NCI-H1694 treated with DMSO at 0.1 percent for 48 hours (cell line): ENCODE measurements at places on chromosomes 1 and 21.

- no peak for DNase-seq
Measured at GRCh38 chr1:99992044-99992722, 22.4 kb downstream of the SLC35A3 start.

DNA sequence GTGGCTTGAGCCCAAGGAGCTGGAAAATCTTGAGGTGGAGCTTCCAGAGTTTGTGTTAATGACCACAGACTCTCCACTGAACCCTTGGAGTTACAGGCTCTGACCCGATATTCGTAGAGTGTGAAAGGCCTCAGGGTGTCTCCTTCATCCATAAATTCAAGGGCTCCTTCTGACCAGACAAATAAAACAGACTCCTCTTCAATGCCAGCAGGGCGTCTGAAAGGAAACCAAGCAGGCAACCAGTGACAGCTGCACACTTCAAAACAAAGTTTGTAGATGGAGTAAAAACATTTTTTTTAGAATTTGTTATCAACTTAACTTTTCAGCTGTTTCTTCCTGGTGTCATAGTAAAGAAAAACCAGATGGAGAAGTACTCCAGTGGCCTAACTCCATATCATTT lies 161.1 kb downstream of the KCTD3 start:
- DNase-seq = no peak

GRCh38 chr21:43593078-43593477 lies 66.2 kb downstream of the HSF2BP start:
- DNase-seq = no peak

GRCh38 chr1:167924543-167925231 lies 10.8 kb upstream of the ADCY10 start:
- no peak for DNase-seq

DNA sequence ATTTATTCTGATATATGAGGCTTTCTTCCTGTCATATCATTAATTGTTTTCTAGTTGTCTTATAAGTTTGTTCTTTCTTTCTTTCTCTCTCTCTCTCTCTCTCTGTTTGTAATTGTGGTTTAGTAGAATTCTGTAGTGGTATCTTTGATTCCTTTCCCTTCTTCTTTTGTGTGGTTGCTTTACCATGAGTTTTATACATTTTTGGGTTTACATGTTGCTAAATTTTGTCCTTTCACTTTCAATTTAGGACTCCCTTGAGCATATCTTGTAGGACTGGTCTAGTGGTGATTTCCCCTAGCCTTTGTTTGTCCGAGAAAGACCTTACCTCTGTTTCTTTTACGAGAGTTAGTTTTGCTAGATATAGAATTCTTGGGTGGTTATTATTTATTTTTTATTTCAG lies 162.3 kb upstream of the CHRM3 start:
- DNase-seq = no peak

GRCh38 chr1:55215194-55216021 lies at the start of gene USP24:
USP24 (minus strand) TSS chr1:55215364; CDS start chr1:55215113, 251 bp downstream.
- DNase-seq = peak; percentile 57

GRCh38 chr1:20819818-20820217 lies 32.7 kb upstream of the HP1BP3 start:
- no peak for DNase-seq

DNA sequence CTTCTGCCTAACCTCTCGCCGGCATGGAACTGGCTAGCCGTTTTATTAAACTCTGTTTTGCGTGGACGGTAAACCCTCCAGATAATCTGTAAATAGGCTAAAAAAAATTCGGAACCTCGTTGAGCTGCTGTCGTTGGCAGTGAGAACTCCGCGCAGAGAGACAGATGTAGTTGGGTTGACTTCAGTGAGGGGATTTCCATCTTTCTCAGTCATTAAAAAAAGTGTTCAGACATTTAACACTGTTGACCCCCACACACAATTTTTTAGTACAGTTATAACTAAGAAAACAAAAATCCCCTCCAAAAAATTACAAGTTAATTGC lies 464 bp downstream of the PARK7 start:
- no peak for DNase-seq

- DNase-seq = no peak
Measured at GRCh38 chr1:234139966-234140365, 233.3 kb upstream of the COA6 start.

GRCh38 chr1:15538771-15539170 lies 12.1 kb downstream of the DNAJC16 start:
- DNase-seq = peak; percentile 12

DNA sequence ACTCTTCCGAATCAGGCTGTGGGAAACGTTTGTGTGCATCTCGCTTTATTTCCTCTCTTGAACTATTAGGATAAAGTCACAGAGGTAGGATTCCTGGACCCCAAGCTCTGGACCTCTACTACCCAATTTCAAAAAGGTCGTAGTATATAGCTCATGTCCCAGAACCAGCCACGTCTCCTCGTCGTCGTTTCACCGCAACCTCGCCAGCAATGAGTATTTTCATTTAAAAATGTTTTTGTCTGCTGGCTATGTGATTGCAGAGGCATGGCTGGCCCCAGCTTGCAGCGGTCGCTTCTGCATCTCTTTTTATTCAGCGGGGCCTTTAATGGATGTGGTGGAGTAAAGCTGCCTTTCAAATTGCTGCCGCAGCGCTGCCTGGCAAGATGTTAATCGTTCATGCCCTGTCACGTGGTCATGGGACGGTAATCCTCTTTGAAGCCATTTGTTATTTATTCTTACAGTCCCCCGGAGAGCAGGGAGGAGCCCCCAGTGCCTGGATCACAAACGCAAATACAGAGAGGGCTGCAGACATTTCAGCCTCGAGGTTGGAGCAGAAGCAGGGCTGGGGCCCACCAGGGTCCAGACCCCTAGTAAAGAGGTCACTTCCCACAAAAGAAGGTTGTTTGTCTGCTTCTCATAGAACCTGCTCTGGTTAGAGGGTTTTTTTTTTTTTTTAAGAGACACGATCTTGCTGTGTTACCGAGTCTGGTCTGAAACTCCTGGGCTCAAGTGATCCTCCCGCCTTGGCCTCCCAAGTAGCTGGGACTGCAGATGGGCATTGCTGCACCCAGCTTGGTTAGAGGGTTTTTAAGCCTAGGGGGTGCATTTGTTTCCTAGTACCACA lies 11.6 kb upstream of the NPHP4 start:
- DNase-seq = no peak

DNA sequence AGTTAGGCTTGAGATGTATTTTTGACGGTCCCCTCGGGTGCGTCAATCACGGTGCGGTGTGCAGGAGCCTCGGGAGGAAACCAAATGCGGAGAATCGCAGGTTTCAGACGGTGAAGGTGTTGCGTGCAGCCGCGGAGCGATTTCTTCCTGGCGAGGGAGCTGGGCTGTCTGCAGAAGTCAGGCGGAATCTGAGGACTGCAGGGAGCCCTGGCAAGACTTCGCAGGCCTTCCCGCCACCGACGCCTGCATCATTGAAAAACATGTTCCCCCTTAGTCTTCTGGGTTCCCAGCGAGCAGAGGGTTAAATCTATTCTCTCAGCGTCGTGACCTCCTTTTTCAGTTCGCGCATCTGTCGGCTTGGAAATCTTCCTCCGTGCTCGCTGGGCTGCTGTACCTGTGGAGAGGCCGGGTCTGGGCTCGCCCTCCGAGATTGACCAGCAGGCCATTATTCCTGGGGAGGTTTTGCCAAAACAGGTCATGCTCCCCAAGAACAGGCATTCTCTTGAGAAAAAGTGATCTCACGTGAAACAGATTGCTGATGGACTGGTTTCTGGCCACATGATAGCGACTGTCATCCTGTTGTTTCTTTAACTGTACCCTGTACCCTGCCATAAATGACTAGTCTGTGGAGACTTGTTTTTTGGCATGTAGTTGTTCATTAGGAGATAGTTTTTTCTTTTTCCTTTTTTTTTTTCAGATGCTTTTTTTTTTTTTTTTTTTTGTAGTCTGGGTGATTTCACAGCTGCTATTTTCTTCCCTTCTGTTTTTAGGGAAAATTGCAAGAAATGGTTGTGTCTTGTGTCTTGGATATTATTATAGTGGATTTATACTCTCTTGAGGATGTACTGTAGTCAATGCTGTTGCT lies 894 bp downstream of the EPB41 start:
- peak; percentile 30 for DNase-seq

DNA sequence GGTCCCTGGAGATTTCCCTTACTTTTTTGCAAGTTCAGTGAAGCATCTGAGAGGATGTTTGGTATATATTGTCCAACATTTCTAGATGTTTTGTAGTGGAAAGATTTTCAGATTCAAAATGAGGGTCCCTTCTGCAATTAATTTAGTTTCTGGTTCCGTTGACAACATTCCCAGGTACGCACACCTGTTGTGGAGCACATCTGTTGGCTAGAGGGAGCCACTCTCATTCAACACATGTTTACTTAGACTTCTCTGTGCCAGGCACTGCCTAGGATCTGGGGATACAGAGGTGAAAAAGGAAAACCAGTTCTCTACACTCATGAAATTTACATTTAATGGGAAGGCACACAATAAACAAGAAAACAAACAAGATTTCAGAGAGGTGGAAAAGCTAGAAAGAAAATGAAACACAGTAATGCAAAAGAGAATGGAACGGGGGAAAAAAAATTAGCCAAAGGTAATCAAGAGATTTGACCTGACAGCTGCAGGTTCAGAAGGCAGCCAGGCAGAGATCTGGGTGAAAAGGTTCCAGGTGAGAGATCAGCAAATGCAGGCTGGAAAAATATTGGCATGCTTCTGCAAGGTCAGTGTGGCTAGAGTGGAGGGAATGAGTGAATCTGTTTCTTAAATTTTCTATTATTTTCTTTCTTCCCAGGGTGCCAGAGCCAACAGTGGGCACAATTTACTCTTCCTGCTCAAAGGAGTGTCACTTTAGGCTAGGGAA lies 48.4 kb upstream of the KAZN start:
- no peak for DNase-seq

GRCh38 chr1:230303069-230303468 lies 123.1 kb downstream of the PGBD5 start:
- DNase-seq = no peak

DNA sequence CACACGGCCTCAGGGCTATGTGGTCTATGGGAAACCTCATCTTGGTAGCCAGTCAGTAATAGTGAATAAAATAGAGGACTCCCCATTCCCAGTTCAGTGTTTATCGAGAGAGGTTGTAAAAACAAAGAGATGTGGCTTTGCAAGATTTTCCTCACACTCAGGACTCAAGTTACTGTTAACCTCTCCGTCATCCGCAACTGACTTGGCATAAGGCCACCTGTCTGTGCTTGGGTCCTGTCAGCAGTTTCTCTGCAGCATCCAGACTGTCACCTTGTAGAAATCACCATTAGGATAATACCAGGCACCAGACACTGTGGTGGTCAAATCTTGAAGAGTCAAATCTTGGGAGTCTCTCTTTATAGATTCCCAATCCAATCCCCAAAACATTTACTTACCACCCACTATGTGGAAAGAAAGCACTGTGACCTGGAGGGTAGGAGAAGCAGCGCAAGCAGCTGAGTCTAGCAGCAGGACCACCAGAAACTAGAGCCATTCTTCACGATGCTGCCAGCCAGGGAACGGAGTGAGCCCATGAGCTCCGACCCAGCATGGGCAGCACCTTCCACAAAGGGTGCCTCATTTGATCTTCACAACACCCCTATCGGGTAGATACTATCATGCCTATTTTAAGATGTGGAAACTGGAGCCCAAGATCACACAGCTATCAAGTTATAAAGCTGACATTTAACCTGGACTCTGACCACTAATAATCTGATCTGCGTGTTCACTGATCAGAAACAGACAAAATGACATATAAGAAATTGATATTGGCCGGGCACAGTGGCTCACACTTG lies 5.6 kb upstream of the GPR25 start:
- no peak for DNase-seq

DNA sequence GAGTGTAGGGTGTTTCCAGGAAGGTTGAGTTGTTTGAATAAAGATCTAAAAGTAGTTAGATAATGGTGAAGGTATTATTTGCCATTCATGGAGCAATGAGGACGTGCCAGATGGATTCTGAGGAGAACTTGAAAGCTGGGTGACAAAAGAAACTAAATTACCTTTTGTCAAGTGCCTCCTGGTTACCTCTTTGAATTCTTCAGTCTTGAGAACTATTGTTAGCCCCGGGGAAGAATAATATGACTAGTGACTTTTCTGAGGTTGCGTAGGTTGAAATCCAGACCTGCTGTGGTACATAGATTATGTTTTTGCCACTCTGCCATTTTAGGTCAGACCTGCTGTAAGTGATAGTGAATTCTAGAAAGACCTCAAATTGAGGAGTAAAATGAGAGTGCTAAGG lies 11.5 kb downstream of the LAMC1 start:
- no peak for DNase-seq

DNA sequence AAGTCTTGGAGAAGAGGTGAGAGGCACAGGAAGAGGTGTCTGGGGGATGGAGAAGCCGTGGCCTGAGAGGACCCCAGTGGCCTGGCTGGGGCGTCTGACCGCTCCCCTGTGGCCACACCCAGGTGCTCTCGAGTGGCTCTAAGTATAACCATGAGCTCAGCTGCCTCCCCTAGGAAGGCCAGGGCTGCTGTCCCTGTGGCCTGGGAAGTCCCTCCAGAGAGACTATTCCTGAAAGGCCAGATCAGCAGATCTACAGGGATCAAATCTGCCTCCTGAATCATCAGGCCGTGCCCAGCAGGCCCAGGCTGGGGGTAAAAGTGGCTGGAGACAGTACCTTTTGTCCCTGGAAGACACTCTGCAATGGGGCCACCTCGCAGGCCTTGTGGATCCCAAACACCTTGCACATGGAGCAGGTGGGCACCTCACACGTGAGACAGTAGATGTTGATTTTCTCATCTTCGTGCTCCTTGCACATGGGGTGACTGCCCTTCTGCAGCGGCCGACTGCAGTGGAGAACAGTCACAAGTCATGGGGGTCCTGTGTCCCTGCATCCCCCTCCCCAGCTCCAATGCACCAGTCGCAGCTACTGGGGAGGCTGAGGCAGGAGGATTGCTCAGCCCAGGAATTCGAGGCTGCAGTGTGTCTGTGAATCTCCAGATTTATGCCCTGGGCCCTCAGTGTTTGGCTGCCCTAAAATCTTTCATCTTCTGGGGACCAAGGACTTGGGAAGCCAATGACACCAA lies 6.4 kb downstream of the TRIM63 start:
- no peak for DNase-seq
